ENCODE measurements at places on chromosomes 16 and 17.

- no peak for DNase-seq
Observed at GRCh38 chr17:47240806-47241205, 12.8 kb upstream of the ITGB3 start.

GRCh38 chr16:4372001-4372577, 441 bp downstream of the VASN start:
- no peak for DNase-seq

- no peak for DNase-seq
Observed at GRCh38 chr16:88748364-88748763, 36.7 kb downstream of the PIEZO1 start.

GRCh38 chr16:12874186-12874585, 27.2 kb upstream of the SHISA9 start:
- peak; percentile 68 for DNase-seq

GRCh38 chr16:56348168-56349085, 76.9 kb downstream of the AMFR start:
- no peak for DNase-seq

GRCh38 chr17:68957944-68958343, 2.8 kb upstream of the ABCA8 start:
- no peak for DNase-seq

DNA sequence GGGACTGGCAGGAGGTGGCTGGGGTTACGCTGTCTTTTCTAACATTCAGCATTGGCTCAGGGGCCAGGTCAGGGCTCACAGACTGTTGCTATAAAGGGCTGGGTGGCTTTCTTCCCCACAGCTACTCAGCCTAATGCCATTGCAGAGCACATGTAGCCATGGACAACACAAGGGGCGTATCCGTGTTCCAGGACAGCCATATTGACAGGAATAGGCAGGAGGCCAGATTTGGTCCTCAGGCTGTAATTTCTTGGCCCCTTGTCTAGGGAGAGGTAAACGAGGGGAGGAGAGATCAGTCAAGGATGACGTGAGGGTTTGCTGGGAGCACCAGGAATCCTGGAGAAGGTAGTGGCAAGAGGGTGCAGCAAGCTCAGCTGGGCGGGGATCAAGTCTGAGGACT, 21.2 kb upstream of the MYO15B start:
- no peak for DNase-seq

- no peak for DNase-seq
Observed at GRCh38 chr17:35453171-35453570, 4.6 kb upstream of the SLFN13 start.

GRCh38 chr17:42422412-42422957, 571 bp downstream of the CAVIN1 start:
- no peak for DNase-seq

DNA sequence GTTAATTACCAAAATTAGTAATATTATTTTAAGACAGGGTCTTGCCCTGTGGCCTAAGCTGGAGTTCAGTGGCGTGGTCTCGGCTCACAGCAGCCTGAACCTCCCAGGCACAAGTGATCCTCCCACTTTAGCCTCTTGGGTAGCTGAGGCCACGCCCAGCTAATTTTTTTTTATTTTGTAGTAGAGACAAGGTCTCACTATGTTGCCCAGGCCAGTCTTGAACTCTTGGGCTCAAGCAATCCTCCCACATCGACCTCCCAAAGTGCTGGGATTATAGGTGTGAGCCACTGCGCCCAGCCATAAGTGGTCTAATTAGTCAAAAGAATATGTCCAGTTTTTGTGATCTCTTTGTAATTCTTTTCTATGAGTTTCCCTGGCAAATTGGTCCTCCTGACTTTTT, 12.0 kb upstream of the CFDP1 start:
- DNase-seq = no peak

DNA sequence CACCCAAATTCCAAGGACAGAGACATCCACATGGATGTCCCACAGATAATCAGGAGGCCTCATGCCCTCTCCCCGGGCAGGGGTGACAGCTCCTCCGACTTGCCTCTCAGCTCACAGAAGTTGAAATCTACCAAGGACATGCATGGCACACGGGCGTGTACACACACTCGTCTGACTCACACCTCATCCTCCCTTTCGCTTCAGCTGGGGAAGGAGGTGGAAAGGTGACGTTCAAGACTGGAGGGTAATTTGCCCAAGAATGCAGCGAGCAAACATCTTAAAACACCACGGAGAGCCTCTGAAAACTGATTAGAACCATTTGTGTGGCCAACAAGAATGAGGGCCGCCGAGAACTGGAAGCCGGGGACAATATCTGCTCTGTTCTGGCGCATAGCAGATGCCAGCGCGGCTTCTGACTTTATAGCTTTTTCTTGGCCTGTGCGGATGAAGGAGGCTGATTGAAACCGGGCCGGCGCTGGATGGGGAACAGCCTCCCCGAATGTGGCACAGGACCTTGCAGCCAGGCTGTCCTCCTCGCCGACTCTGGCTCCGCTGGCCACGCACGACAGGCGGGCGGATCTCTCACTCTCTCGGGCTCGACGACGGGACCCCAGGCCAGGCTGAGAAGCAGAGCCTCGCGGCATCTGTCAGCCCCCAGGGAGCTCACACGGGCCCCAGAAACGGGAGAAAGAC, 100.9 kb downstream of the C16orf95 start:
- DNase-seq = no peak

GRCh38 chr17:57160624-57161023, 75.6 kb downstream of the AKAP1 start:
- no peak for DNase-seq

- no peak for DNase-seq
Observed at GRCh38 chr16:22235839-22236745, 30.0 kb downstream of the EEF2K start.

GRCh38 chr16:13873835-13874438, 46.0 kb upstream of the ERCC4 start:
- no peak for DNase-seq

GRCh38 chr17:39973496-39973895, 7.1 kb upstream of the PSMD3 start:
- DNase-seq = no peak

DNA sequence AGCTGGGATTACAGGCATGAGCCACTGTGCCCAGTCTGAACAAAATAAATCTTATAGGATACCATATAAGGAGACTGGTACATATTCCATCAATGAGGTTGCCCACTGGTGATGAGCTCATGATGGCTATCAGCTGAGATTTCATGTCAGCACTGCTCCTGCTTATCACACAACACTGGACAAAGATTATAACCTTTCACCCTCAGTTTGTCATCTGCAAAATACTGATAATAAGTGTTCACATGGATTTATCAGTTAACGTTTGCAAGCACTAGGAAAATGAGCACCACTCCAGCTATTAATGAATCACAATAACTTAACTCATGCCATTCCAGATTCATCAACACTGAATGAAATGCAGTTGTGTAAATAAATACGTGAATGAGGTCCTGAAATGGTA, 83.7 kb downstream of the SSH2 start:
- no peak for DNase-seq
